PC-9 (cell line): ENCODE measurements at places on chromosomes 16 and 17. TPM values are rescaled to one million over a fixed set of nuclear protein-coding genes. Genes with fewer than 3 reads are reported as not detected.

- no peak overlapping the region for H3K4me3 ChIP-seq
- H3K27ac ChIP-seq = peak overlapping the region; percentile 84
- peaks cover 5% of the 10 kb centered on the region for H3K4me1 ChIP-seq
Measured at GRCh38 chr16:53881371-53881770, 177.4 kb downstream of the FTO start.

Gene NUPR1
- total RNA-seq = 17.3 and 21.3 TPM in 2 replicates

- no peaks in the 10 kb centered on the region for H3K27me3 ChIP-seq
- no peak overlapping the region for H3K27ac ChIP-seq
- no peaks in the 10 kb centered on the region for H3K36me3 ChIP-seq
- H3K4me1 ChIP-seq = no peaks in the 10 kb centered on the region
- no peak overlapping the region for H3K4me3 ChIP-seq
- no peak for DNase-seq
Measured at GRCh38 chr17:56358651-56359050, 205.4 kb downstream of the ANKFN1 start.

GRCh38 chr17:4229627-4230541 is 33.9 kb downstream of the ANKFY1 start:
- peaks cover 23% of the 10 kb centered on the region for H3K36me3 ChIP-seq
- peak overlapping the region; percentile 22 for H3K27ac ChIP-seq
- peaks cover 15% of the 10 kb centered on the region for H3K4me1 ChIP-seq
- no peaks in the 10 kb centered on the region for H3K27me3 ChIP-seq
- no peak overlapping the region for H3K4me3 ChIP-seq

Gene KRT32
- not detected in 2 replicates for total RNA-seq

GRCh38 chr16:84916850-84917249 is 94.5 kb downstream of the ZDHHC7 start:
- DNase-seq = no peak
- H3K4me3 ChIP-seq = no peak overlapping the region
- H3K27me3 ChIP-seq = no peaks in the 10 kb centered on the region

DNA sequence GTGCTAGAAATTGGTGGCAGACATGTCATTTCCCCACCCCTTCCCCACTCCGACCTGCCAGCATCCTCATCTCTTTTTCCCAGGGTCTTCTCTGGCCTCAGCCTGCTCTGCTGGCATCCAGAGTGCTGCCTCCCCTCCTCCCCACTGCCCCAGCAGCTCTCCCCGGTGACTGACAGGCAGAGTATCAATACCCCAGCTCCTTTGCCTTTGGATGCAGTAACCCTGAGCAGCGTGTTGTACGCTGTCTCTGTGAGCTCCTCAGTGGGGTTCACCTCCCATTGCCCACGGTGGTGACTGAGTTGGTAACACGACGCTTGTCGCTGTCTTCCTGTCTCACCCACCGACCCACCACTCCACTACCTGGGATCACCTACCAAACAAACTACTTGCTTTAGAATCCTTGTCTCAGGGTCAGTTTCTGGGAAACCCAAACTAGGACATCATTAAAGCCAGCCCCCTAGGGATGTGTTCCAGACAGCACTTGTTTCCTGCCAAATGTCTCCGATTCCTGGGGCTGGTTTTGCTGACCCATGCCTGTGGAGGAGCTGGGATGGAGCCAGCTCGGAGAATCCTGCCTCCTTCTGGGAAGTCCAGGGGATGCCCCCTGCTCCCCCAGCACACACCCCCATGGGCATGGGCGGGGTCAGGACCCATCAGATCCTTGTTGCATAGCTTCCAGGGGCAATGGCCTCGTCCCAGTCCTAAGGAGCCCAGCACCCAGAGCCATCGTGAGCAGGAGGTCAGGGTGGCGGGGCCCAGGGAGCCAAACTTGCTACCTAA is 8.3 kb upstream of the SBK1 start:
- no peaks in the 10 kb centered on the region for H3K27me3 ChIP-seq
- H3K36me3 ChIP-seq = no peaks in the 10 kb centered on the region
- no peak overlapping the region for H3K4me3 ChIP-seq
- no peak for DNase-seq

Gene PDILT
- not detected in 2 replicates for total RNA-seq
